Stimulated activated naive CD8-positive, alpha-beta T cell treated with anti-CD3 and anti-CD28 coated beads, Interleukin-15, amount 100 ng/mL, for 72 hours (primary cell): ENCODE measurements at places on chromosomes 11 and 22.

GRCh38 chr22:30485362-30485988 is 13.7 kb upstream of the SEC14L3 start:
- peak; percentile 78 for DNase-seq

- DNase-seq, result no peak
These were observed 41.9 kb upstream of the WNT7B start for GRCh38 chr22:46018859-46019258.

DNA sequence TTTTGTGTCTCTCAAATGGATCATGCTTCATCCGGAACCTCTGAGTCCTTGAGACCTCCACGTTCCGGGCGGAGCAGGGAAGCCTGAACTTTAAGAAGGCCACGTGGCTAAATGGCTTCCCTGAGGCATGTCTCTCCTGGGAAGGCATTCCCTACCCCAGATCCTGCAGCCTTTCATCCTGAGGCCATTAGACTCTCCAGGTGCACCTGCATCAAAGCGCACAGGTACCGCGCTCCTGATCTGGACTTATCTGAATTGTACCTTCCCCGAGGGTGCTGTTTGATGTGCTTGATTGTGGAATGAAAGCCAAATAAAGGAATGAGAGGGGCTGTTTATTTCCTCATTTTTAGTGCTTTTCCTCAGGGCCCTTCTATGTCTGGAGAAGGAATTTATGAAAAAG is 22.5 kb downstream of the C22orf31 start:
- DNase-seq, result no peak

- DNase-seq, result no peak
These were observed 104.7 kb downstream of the PLEKHA7 start for GRCh38 chr11:16909359-16910035.

GRCh38 chr11:88173956-88174355 is 1.3 kb downstream of the RAB38 start:
- DNase-seq, result no peak
